ENCODE measurements at places on chromosomes 5 and 9. TPM values are rescaled to one million over a fixed set of nuclear protein-coding genes. Genes with fewer than 3 reads are reported as not detected.

The TMEM171 gene
- polyA plus RNA-seq, result 0.25 TPM

The BSPRY gene
- 0.03 TPM for polyA plus RNA-seq

The FGD3 gene
- polyA plus RNA-seq, result 0.58 TPM

The FRRS1L gene
- polyA plus RNA-seq, result not detected

The ADAMTS12 gene
- polyA plus RNA-seq, result 0.28 TPM

The ANKRD34B gene
- polyA plus RNA-seq, result 0.01 TPM

Measured in psoas muscle (tissue), 8 donors.